ENCODE measurements at places on chromosomes 7 and 10.

DNA sequence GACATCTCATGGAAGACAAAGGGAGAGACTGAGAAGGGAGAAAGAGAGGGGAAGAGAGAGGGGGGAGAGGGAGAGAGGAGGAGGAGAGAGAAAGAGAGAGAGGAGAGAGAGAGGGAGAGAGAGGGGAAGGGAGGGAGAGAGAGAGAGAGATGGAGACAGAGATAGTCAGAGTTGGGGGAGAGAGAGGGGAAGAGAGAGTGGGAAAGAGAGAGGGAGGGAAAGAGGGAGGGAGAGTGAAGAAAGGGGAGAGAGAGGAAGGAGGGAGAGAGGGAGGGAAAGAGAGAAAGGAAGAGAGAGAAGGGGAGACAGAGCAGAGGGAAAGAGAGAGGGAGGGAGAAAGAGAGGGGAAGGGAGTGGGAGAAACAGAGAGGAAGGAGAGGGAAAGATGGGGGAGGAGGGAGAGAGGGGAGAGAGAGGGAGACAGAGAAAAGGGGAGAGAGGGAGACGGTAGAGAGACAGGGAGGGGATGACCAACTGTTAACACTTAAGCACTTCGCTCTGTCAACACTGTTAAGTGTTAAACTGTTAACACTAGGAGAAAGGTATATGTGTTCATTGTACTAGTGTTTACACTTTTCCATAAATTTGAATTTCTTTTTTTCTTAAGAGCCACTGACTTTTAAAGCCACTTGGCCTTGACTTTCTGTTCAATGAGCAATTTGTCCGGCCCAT, 21.8 kb upstream of the SDK1 start:
- no peak for DNase-seq

GRCh38 chr10:11140963-11141362, 123.3 kb downstream of the CELF2 start:
- DNase-seq = no peak

- no peak for DNase-seq
These were observed 40.7 kb downstream of the TACC2 start for GRCh38 chr10:122029499-122030199.

GRCh38 chr7:157498657-157499056, 161.9 kb downstream of the DNAJB6 start:
- no peak for DNase-seq

GRCh38 chr10:74418285-74418872, 267.4 kb downstream of the ADK start:
- DNase-seq = no peak

- no peak for DNase-seq
These were observed 15.3 kb upstream of the ADD3 start for GRCh38 chr10:109992485-109992884.

DNA sequence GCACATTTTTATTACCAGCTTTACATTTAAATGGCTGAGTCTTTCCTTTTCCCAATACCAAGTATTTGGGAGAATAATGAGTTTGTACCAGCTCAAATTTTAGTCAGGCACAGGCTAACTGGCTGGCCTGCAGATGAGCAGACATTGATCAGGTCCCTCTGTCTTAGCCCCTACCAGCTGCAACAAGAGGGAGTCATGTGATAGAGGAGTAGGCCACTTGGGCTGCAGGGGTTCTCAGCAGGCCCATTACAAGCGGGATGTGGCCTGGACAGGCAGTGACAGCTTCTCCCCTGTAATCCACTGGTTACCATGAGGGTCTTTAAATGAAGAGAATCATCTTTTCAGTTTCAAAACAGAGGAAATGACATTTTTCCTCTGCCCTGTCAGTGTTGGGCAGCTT, 283.6 kb downstream of the SUGCT start:
- no peak for DNase-seq

- no peak for DNase-seq
These were observed 77.1 kb downstream of the ITGB8 start for GRCh38 chr7:20407585-20408466.

DNA sequence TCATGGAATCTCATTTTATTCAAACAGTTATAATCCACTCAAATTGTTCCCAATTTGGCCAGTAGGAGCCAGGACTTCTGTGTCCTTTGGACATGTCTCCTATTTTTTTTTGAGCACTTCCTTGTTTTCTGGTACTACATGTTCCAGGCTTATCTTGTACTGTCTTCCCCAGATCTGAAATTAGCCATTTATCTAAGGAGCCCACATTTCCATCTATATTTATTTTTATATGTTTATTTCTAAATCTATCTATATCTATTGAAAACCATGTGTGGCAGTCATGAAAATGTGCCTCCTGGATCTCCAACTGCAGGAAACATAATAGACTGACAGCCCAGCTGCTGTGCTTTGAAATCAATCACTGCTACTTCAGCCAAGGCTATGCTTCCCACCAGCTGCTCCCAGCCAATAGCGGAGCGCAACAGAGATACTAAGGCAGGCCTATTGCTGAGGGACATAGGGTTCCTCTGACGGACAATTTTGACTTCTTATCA, 147.1 kb downstream of the LRRC4 start:
- DNase-seq = no peak

Measured in stimulated activated CD4-positive, alpha-beta T cell treated with anti-CD3 and anti-CD28 coated beads, Interleukin-12 subunit alpha, Interleukin-12 subunit beta, amount 100 ng/mL, for 24 hours (primary cell).